Activated T-helper 2 cell treated with anti-CD3 and anti-CD28 coated beads, Interferon-gamma antibody, Interleukin-2, Interleukin-4, amounts not matched to agents 10 μg/mL and 5 μg/mL and 100 μg/mL, durations not matched to agents 14 hours and 24 hours and 36 hours (primary cell): ENCODE measurements at places on chromosomes 1 and 21.

DNA sequence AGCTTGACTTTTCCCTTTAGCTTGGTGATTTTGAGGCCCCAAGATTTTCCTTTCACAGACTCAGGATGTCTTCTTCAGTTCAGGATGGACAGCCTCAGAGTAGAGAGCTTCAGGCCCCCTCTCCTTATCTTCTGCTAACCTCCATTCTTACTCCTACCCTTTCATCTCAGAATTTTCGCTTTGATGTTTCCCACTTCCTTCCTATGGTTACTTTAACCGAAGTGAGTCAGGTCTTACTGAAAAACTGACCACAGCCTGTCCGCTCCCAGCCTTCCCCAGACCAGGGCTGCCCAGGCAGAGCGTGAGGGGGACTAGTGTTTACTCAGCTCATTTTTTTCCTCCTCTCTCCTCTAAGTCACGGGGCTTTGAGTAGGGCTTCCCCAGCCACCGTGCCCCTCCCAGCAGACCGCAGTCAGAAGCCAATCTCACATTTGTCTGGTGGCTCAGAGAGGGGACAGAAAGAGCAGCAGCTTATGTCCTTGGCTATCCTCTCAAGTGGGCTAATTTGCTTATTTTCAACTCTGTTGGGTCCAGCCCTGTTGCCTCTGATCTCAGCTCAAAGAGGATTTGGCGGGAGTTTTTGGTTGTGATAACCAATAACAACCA, 4.2 kb upstream of the IL19 start:
- peak; percentile 69 for DNase-seq

GRCh38 chr1:44911026-44911425, 68.0 kb upstream of the PTCH2 start:
- DNase-seq, result no peak

DNA sequence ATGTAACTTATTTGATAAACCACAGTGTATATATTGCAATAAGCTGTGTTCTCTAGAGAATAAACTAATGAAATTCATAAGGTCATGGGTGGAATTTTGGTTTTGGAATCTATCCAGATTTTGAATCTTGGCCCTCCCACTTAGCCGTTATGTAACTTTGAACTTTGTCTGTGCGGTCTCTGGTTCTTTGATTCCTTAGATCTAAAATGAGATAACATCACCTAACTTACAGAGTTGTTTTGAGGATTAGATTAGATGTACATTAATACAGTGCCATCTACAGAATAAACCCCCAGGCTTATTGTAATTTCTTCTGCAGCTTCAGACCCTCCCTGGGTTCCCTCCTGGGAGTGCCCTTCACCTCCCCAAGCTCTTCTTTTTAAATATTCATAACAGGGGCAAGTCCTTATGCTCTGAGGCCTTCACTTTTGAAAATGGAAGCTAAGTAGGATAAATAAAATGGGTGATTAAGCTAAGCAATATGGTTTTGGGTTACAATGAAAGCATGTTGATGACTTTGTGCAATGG, 124.3 kb downstream of the ATG4C start:
- no peak for DNase-seq

DNA sequence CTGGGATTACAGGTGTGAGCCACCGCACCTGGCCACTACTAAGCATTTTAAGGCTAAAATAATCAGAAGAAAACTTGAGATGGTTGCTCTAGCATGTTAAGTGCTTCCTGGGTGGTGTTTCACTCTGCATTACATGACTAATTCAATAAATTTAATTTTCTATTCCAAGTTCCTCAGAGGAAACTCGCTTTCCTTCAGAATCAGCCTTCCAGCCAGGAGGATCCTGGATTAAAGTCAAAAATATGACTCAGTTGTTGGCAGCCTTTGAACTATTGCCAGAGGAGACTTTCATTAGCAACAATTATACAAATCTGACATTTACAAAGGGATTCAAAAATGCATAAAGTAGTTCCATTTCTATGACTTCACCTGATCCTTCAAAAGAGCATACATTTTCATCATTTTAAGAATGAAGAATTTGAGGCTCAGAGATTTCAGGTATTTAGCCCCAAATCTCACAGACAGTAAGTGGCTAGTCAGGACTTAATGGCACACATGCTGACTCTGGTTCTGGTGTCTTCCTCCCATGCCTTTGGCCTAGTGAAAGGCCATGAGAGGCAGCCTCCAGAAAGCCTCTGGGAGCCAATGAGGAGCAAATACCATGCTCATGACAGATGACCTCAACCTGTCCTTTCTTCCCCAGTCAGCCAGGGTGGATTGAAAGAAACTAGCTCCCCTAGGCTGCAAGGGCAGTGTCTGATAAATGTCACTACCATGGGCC, 115.7 kb downstream of the MAP3K21 start:
- DNase-seq, result no peak

DNA sequence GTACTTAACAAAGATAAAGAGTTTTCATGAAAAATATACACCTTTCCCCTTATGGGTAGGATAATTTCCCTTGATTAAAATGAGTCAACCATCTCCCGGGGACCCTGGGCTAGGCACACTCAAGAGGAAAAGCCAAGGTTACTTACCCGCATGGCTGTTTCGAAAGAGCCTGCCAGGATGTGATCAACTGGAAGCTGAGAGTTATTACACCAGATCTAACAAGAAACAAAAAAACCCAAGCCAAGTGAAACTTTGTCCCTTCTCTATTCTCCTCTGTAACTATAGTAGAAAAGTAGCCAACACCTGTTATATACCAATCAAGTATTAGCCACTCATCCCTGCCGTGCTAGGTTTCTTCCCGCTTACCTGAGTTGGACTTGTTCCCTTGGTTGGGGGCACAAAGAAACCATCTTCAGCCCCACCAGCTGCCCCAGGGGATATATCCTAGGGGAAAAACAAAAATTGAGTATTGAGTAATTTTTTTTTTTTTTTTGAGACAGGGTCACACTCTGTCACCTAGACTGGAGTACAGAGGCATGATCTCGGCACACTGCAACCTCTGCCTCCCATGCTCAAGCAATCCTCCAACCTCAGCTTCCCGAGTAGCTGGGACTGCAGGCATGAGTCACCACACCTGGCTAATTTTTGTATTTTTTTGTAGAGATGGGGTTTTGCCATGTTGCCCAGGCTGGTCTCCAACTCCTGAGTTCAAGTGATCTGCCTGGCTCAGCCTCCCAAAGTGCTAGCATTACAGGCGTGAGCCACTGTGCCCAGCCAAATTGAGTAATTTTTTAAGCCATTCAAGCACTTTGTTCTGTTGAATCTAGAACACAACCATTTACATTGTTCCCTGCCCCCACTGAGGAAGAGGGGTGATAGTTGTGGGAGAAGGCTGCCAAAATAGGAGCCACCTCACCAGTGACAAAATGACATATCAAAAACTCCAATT, 8.4 kb upstream of the PEX19 start:
- no peak for DNase-seq

DNA sequence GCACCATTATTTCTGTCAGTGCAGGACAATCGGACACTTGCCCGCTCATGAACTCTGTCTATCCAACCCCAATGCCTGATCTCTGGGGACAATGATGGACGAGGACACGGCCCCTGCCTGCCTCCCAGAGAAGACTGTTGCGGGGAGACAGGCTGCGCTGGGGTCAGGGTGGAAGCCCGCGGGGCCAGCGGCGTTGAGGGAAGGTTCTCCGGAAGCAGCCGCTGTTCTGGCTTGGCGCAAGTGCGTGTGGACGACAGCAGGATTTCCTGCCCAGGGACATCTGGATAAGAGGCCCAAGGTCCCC, 18.8 kb downstream of the RHBG start:
- no peak for DNase-seq

DNA sequence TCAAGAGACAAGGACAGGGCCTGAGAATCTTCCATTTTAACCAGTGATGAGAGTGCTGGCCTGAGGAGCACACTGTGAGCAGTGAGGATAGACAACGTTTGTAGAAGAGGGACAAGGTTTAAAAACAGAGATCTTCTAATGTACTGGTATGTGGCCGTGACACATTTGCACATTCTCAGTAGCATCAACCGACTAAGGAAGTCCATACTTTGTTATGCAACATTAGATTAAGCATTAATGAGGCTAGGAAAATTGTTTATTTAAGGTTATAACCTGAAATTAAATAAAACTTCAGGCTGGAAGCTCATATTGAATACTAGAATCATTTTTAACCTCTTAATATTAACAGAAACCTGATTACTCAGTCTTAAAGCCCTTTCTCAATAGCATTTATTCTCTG, 99.0 kb downstream of the SLC45A1 start:
- DNase-seq, result no peak
